ENCODE measurements at places on chromosomes 6 and 20. TPM values are rescaled to one million over a fixed set of nuclear protein-coding genes. Genes with fewer than 3 reads are reported as not detected.

The NKAIN4 gene
- 9.6 TPM for polyA plus RNA-seq

The VSX1 gene
- not detected for polyA plus RNA-seq

The BIRC7 gene
- 0.28 TPM for polyA plus RNA-seq

The COL21A1 gene
- 207 TPM for polyA plus RNA-seq

The PI3 gene
- not detected for polyA plus RNA-seq

The MCHR2 gene
- not detected for polyA plus RNA-seq

The PSMF1 gene
- 111 TPM for polyA plus RNA-seq

The KCNS1 gene
- polyA plus RNA-seq: 0.04 TPM

The ZNF334 gene
- 46.7 TPM for polyA plus RNA-seq

The BFSP1 gene
- 4.1 TPM for polyA plus RNA-seq

The HLA-B gene
- 302 TPM for polyA plus RNA-seq

The FRS3 gene
- 8.1 TPM for polyA plus RNA-seq

The GNAS-AS1 gene
- 0.55 TPM for polyA plus RNA-seq

The COL10A1 gene
- 0.47 TPM for polyA plus RNA-seq

The HRH3 gene
- not detected for polyA plus RNA-seq

The SYNDIG1 gene
- 6.8 TPM for polyA plus RNA-seq

DNA sequence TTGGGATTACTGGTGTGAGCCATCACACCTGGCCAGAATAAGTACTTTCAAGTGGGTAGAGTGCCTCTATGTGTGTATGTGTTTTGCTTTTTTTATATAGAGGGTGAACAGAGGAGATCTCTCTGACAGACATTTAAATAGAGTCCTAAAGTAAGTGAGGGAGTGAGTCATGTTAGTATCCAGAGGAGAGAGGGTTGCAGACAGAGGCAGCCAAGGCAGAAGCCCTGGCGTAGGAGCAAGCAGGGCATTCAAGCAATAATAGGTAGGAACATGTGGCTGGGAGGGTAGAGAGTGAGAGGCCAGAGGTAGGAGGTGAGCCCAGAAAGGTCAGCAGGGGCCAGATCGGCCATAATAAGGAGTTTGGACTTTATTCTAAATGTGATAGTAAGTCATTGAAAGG, 48.9 kb downstream of the PHF20 start:
- DNase-seq: no peak

DNA sequence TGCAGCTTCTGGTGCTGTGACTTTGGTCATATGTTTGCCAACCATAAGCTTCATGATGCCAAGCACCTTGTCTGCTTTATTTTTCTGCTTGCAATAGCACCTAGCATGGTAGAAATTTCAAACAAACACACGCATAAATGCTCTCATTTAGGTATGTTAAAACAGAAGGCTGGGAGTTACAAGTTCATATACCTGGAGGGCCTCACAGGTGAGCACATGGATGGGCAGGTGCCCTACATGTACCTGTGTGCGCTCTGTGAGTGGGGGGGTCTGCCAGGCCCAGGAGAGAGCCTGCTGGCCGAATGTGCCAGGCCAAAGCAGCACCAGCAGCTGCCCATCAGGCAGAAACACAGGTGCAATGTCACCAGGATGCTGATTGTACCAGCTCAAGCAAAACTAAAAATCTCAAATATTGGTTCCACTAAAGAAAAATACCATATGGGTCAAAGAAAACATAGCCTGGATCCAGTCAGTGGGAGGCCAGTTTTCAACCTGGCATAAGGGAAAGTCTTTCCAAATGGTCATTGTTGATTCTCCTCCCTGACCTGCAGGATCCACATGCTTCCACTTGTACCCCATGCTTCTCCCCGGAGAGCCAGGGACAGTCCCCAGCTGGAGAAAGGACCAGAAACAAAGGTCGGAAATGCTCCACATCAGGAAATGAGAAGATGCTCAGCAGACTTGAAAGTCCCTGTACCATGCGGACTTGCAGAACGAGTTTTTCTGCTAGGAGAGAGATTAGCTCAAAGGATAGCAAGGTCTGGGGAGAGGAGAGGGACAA, 7.2 kb upstream of the PFDN4 start:
- DNase-seq: no peak

DNA sequence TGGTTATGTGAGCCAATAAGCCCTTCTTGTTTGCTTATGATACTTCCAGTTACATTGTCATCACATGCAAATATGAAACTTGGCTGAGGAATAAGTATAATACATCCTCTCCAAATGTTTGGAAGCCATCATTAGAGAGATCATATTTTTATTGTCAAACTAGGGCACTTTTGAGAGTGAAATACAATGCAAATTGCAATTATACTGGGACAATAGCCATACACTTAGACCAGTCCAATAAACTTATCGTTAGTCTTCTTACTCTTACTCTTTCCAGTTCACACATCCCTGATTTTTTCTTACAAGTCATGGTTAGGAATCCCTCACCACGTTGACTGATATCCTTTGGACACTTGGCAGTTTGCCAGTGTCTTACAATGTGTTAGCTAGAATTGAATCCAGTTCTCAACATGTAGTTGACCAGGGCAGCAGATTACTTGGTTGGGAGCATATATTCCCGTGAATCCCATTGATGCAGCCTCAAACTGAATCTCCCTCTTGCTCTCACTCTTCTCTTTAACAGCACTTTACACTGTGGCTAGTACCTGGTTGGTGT, 519.7 kb upstream of the ID4 start:
- no peak for DNase-seq

GRCh38 chr6:3940703-3941102, 91.5 kb downstream of the FAM50B start:
- no peak for DNase-seq

DNA sequence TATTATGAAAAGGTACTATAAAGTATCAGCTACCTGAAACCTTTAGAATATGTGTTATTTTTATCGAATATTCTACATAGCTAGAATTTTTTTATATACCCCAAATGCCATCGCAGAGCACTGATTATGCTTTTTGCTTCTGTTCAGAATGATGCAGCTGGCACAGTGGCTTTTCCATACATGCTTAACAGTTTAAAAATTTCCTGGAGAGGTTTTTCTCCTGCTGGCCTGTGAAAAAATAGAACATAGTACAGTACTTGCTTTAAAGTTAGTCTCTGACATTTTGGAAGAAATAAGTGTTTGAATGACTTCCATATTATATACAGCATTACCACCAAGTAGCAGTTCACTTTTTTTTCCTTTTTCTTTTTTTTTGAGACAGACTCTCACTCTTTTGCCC, 5.3 kb downstream of the DOP1A start:
- DNase-seq: no peak

DNA sequence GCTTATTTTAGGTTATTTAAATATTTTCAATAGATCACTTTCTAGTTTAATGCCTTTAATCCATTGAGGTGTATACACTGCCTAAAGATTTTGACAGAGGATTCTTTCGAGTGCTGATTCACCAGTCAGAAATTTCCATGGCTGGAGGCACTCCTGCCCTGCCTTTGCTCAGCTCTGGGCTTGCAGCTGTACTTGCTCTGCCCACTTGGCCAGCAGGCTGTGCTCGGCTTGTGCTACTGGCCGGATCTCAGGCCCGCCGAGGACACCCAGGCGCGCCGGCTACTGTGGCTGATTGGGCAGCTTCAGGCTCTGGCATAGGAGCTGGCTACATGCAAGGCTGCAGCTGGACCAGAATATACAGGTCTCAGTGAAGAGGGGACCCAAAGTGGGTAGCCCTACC, 675.1 kb upstream of the MMS22L start:
- DNase-seq: no peak

DNA sequence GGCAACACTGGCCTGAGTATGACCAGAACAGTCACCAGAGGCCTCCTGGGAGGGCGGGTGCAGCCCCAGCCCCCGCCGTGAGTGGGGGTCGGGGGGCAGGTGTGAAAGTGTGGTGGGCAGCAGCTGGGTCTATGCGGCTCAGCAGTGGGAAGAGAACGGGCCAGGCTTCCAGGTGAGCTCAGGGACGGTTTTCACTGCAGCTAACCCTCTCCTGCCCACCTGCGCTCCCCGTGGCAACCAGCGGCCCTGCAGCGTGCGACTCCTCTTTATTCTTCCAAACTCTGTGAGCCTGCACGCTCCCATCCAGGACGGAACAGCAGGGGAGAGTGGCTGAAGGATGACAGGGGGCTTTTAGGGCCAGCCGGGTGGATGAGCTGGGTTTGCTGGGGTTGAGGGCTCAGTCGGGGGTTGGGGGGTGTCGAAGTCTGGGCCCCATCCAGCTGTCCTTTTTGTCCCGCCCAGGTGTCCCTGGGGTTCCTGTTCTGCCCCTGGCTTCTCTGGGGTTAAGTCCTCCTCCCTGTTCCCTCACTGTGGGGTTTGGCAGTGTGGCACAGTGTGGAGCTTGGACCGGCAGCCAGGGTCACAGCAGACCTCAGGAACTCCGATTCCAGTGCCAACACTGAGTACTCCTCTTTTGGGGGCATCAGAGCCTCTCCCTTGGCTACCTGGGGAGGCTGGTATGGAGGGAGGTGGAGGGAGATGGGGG, 859 bp upstream of the BIRC7 start:
- no peak for DNase-seq

- DNase-seq: no peak
Observed at GRCh38 chr6:119148825-119149525, 70.5 kb upstream of the FAM184A start.

- DNase-seq: peak; percentile 60
Observed at GRCh38 chr6:4008324-4009047, 70.5 kb downstream of the FAM217A start.

- no peak for DNase-seq
Observed at GRCh38 chr6:139987091-139987490, 612.6 kb upstream of the CITED2 start.

GRCh38 chr6:151109361-151109760, 130.4 kb upstream of the AKAP12 start:
- no peak for DNase-seq

DNA sequence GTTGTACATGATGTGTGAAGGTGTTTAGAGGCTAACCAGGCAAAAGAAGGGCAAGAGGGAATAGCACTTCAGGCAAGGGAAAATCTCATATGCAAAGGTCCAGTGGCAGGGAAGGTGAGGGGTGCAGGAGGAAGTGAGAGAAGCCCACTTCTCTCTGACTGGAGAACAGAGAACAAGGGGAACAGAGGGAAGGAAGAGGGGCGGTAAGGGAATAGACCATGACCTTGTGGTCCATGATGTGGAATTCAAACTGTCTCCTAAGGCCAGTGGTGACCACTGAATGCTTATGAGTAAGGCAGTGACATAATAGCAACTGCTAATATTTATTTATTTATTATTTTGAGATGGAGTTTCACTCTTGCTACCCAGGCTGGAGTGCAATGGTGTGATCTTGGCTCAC, 20.6 kb upstream of the SLC9A8 start:
- DNase-seq: no peak

GRCh38 chr20:57090590-57091560, 175.6 kb downstream of the BMP7 start:
- no peak for DNase-seq

- peak; percentile 79 for DNase-seq
Observed at GRCh38 chr6:156719720-156720563, 57.2 kb upstream of the ARID1B start.

DNA sequence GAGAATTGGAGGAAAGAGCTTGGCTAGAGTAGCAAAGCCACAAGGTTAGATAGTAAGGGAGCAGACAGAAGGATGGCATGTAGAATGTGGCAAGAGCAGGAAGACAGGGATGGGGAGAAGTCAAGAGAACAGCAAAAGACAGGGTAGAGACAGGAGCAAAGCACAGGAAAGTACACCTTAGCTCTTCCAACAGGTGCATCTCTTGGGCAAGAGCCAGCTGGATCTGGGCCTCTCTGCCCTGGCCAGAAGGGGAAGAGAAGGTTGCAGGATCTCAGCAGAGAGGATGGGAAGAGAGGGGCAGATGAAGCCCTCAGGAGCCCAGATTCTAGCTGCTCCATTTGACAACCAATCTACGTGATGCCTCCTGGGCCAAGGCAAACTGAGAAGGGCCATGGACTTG, 16.7 kb downstream of the SCUBE3 start:
- no peak for DNase-seq
